Naive thymus-derived CD4-positive, alpha-beta T cell (primary cell): ENCODE measurements at places on chromosomes 12 and 14.
A peak's percentile ranks its signal among the peaks of the same experiment; 100 is the strongest.

DNA sequence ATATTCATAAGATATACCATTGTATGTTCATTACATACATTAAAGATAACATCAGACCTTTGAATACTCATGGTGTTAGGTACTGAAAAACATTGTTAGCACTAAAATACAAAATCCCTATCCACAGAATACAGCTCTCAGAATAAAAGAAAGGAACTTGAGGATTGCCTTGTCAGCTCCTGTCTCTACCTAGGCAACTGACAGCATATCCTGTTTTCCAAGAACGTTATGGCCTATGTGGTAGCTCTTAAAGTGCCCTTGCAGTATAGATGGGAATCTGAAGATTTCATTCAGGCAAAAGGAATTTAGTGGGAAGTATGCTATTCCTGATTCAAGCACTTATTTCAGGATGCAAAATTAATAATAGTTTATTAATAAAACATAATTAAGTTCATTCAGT, 1.8 kb upstream of the PPP1R12A start:
- DNase-seq, result no peak

GRCh38 chr14:34246206-34246605, 215.8 kb downstream of the SPTSSA start:
- DNase-seq, result no peak

DNA sequence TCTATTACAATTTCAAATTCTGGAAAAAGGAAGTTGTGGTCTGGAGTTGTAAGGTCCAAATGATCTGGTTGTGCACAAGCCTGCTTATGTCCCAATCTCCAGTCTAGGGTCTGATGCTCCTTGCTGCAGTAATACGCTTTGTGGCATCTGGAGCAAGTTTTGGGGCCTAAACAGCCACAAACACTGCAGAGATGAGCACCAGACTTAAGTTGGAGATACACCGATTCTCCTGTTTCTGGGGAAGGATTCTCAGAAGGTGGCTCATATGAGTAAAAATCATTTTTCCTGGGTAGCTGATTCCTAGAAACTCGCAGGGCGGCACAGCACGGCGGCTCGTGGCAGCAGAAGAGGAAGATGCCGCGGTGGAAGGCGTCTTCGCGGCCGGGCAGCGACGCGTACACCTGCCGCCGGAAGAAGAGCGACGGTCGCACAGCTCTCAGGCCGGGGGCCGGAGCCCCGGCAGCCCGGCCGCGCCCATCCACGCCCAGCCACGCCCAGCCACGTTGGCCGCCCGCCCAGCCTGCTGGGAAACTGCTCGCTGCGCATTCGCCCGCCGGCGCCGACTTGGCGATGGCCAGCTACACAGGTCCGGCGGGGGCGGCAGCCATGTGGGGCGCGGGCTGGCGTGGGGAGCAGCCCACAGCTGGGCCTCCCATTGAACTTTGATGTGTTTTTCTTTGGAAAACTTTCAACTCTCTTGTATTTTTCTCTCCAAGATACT, 129.0 kb downstream of the ASCL4 start:
- no peak for DNase-seq

- DNase-seq, result no peak
Measured at GRCh38 chr12:127459687-127460086, 807.3 kb upstream of the TMEM132C start.

DNA sequence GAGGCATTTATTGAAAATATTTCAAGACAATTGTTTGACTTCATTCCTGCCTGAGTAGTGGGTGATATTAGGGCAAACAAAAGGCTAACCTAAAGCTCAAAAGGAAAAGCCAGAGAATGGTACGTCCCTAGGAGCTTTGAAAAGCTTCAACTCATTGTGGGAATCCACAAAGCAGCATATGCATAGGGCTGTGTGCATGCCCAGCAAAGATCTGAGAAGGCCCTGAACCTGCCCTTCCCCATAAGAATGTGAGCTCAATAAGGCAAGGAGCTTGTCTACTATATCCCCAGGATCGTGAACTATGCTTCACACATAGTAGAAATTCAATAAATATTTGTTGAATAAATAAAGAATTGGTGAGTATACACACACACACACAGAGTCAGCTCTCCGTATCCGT, 19.1 kb upstream of the RAD52 start:
- DNase-seq, result no peak

GRCh38 chr12:94670898-94671297, 20.5 kb upstream of the TMCC3 start:
- no peak for DNase-seq

DNA sequence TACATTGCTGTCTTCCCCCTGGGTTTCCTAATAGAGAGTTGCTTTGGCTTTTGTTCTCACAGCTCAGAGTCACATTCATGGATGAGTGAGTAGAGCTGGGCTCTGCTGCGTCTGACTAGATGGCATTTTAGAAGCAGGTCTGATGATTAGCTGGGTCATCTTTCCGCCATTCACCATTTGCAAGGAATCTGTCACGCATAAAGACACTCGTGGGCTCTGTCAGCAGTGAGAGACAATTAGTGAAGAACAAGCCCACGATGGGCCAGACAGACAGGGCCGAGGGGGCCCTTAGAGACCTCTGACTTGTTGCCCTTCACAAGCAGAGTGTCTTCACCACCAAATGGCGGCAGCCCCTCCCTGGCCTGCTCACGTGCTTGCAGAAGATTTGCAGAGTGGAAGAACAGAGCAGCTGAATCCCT, 175.0 kb downstream of the CRADD start:
- no peak for DNase-seq

- no peak for DNase-seq
Measured at GRCh38 chr12:110109037-110109836, 14.9 kb upstream of the IFT81 start.

GRCh38 chr12:121837680-121838079, 21.0 kb downstream of the HPD start:
- DNase-seq, result no peak

DNA sequence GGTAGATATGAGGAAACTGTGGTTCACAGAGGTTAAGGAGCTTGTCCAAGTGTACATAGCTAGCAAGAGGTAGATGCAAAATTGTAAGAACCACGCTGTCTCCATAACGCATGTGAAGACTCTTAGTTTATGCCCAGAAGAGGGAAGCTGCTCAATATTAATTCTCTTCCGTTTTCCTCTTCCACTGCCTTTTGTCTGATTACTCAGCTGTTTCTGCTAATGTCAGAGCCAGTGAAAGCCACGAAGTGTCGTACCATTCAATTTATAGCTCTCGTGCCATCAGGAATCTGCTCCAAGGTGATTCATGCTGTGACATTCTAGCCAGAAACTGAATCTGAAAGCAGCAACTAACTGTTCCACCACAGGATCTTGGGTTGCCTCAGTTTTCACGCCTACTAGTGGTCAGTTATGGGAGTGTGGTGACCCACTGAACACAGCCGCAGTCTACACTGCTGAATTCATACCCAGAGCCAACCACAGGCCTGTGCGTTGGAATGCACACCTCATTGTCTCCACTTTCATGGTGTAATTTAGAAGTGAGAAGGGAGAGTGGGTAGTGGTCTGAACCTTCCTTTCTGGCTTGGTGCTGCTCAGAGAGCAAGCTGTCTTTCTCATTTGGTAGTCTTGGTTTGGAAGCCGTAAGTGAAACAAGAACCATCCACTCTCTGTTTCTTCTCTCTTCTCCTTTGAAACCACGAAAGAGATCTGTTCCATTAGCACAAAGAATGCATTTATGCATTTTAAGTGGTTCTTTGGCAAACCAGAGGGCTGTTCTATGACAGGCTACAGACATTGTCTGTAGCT, 74.2 kb upstream of the NAP1L1 start:
- DNase-seq, result peak; percentile 9

DNA sequence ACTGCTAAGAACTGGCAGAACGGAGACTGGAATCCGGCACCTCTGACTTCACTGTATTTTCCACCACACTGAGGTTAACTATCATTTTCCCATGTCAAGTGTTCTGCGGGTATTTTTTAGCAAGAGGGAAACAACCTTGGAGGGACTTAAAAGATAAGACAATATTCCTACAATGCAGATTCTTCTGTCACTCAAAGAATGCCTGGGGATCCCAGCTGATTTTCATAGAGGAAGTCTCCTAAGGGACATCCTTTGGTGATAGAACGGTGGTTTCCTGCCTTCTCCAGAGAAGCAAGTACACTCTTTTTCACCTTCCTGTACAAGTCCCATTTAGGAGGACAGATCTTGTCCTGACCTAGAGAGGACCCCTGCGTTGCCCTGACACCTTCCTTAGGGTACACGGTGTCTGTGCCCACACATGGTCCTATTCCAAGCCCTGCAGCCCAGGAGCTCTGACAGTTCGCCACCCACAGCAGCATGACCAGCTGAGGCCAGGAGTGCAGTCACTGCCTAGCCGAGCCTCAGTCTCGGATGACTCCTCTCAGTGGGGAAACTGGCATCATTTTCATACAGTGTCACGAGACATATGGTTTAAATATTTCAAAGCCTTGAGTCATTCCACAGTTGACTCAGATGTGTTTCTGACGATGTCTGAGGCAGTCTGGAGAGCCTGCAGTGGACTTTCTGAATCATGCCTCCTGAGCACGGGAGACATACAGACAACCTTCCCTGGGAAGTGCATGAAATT, 181.3 kb upstream of the FKBP4 start:
- no peak for DNase-seq

GRCh38 chr14:99467336-99468078, 13.2 kb downstream of the SETD3 start:
- no peak for DNase-seq

DNA sequence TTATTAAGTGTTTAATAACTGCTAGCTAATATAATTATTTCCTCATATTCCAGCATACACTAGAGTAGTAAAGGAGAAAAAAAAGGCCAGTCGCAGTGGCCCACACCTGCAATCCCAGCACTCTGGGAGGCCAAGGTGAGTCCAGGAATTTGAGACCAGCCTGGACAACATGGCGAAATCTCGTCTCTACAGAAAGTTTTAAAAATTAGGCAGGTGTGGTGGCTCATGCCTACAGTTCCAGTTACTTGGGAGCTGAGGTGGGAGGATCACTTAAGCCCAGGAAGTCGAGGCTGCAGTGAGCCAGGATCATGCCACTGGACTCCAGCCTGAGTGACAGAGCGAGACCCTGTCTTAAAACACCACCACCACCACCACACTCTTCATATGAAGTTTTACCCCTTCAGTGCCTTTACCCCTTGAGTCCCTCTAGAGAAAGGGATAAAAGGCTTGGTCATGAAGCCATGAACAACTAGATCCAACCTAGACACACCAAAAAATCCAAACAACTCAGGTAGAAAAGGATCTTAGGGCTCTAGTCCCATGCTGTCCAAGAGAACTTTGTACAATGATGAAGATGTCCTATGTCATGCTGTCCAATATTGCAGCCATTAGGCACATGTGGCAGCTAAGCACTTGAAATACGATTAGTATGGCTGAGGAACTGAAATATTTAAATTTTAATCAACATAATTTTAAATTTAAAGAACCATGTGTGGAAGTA, 29.6 kb downstream of the ATXN2 start:
- DNase-seq, result no peak

GRCh38 chr12:130818272-130818634, 20.8 kb downstream of the STX2 start:
- DNase-seq, result peak; percentile 5

GRCh38 chr12:88764781-88765480, 184.7 kb upstream of the KITLG start:
- DNase-seq, result no peak

DNA sequence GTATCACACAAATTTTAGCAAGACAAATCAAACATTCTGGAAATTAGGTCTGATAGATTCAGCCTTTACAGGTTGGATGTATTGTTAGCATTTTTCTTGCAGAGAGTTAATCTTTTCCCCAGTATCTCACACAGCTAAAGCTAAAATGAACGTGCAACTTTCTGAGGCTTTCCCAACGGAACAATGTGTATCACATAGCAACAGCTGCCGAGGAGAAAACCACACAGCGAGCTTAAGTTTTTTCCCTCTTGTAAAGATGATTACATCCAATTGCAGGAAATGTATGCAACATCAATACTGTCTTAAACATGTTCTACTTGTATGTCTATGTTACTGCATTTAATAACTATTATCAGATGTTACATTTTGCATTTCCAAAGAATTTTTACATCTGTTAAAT, 182.2 kb downstream of the CCDC59 start:
- no peak for DNase-seq
